ENCODE measurements at places on chromosomes 5 and 9.

- no peak for DNase-seq
Observed at GRCh38 chr5:75522025-75522424, 10.3 kb downstream of the POLK start.

GRCh38 chr5:75465480-75465879, 45.9 kb downstream of the CERT1 start:
- no peak for DNase-seq

DNA sequence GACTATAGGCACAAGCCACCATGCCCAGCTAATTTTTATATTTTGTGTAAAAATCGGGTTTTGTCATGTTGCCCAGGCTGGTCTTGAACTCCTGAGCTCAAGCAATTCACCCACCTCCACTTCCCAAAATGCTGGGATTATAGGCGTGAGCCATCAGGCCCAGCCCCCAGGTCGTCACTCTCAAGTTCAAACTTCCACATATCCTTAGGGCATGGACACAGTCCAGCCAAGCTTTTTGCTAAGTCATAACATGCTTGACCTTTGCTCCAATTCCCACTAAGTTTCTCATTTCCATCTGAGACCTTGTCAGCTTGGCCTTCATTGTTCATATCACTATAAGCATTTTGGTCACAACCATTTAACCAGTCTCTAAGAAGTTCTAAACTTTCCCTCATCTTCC, 43.9 kb upstream of the ARAP3 start:
- no peak for DNase-seq

DNA sequence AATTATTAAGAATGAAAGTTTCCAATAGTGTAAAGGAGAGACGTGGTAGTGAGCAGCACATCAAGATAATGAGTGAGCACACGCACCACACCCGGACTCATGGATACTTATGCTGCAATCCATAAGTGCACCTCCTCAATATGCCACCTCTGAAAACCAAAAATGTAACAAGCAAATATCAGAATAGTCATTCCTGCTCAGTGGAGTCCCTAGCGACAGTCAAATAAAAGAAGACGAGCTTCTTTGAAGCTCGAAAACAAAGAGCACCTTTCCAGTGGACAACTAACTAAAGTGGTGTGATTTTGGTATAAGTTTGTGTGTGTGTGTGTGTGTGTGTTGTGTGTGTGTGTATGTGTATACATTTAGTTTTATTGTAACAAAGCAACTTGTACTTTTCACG, 241.3 kb downstream of the DEPDC1B start:
- no peak for DNase-seq

- no peak for DNase-seq
Observed at GRCh38 chr5:68027519-68027918, 188.0 kb upstream of the PIK3R1 start.

DNA sequence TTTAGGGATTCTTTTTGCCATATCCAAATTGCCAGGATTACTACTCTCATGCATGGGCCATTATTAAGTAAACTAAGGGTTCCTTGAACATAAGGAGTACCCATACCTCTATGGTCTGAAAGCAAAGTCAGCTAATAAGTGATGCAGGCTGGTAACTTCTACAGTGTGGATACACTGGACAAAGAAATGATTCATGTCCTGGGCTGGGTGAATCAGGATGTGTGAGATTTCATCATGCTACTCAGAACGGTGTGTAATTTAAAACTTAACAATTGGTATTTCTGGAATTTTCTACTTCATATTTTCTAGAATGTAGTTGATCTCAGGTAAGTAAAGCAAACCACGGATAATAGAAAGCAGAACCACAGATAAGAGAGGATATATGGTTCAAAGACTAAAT, 428.8 kb downstream of the CHSY3 start:
- no peak for DNase-seq

GRCh38 chr9:100492952-100493351, 20.0 kb downstream of the TMEFF1 start:
- no peak for DNase-seq

DNA sequence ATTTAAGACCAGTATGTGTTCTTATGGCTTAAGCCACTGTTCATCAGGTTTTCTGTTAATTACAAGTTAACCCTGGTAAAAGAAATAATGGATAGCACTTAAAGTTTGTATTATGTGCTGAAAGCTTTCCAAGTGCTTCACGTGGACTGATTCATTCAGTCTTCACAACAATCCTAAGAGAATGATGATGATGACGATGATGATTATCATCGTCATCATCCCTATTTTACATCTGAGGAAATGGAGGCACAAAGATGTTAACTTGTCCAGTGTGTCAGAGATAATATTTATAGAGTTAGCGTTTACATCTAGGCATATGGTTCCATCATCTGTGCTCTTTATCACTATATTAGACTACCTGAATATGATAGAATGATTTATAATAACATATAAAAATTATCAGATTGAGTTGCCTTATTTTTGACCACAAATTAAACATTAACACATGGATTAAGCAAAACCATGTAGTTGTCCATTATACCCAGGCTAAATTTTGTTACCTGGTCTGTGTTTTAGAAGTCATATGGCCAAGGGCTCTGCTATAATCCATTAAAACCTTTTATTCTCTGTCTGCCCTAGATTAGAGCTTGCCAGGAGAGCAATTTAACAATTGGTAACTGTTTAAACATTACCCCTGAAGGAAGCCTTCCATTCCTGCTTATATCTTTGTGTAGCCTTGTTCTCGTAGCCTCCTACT, 102.3 kb upstream of the MAP3K1 start:
- no peak for DNase-seq

- DNase-seq = no peak
Observed at GRCh38 chr5:7078901-7079300, 317.0 kb upstream of the ADCY2 start.

All from stimulated activated CD8-positive, alpha-beta memory T cell treated with anti-CD3 and anti-CD28 coated beads, Interleukin-7, amount 100 ng/mL, for 48 hours (primary cell).